Cortex of kidney (tissue), 1 donor: ENCODE measurements at places on chromosomes 1 and 21.

DNA sequence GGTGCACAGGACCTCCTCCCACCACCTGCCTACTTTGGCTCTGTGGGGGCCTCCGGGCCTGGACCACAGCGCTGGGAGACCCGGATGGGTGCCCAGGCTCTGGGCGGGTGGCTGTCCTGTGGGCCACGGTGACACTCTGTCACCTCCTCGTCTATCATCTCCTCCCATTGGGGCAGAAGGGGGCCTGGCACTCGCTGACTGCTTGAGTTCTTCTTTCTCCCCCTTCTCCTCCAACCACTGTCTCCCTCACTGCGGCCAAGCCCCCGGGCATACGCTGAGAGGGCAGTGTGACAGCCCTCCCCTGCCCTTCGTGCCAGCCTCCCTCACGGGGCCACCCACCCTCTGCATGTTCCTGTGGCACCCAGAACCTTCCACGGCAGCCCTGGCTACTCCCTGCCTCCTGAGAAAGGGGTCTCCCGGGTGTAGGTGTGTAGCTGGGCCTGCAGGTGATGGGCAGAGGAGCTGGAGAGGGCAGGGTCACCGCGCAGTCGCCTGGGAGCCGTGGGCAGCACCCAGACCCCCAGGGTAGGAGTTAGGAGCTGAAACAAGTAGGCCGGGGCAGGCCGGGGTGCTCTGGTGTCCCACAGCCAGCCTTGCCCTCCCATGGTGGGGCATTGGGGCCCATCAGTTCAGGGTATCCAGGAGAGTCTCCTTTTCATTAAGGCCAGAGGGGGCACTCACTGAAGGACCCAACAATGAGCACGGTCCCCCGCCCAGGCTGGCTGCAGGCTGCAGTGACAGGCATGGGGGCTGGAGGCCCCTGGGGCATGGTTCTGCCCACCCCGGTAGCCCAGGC, 9.2 kb upstream of the ARF1 start:
- no peak for DNase-seq

DNA sequence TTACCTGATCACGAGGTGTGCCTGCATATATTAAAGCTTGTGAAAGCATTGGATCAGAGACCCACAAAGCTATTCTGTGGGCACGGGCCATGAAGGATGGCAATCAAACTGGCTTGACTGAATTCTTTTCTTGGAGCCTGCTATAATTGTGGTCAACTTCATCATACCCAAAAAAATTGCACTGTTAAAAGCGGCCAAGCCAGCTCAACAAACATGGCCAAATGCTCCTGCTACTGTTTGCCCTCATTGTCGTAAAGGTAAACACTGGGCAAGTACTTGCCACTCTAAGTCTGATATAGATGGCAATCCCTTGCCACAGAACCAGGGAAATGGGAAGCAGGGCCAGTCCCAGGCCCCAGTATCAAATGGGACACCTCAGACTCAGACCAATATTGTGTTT, 6.6 kb upstream of the GSTM5 start:
- no peak for DNase-seq

DNA sequence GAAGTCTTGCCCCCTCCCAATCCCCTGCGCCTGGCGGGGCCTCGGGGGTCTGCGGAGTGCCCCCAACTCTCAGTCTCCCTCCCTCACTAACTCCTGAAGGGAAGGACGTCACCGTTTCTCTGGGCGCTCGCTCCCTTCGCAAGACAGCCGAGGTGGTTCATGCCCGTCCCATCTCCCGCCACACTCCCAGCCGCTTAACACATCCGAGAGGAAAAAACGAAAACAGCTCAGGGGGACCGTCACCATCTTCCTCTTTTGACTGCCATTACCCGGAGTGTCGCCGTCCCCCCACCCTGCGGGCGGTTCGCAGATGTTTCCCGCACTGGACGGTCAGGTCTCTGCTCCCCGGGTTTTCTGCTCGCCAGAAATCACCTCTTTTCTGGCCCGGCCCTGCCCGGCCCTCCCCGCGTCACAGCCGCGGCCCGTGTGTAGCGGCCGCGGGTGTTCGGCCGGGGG, 532 bp downstream of the ERO1B start:
- no peak for DNase-seq

- DNase-seq = no peak
These were observed 56.1 kb downstream of the NTPCR start for GRCh38 chr1:233006541-233006973.

GRCh38 chr1:232635778-232636356, 5.9 kb upstream of the SIPA1L2 start:
- no peak for DNase-seq

DNA sequence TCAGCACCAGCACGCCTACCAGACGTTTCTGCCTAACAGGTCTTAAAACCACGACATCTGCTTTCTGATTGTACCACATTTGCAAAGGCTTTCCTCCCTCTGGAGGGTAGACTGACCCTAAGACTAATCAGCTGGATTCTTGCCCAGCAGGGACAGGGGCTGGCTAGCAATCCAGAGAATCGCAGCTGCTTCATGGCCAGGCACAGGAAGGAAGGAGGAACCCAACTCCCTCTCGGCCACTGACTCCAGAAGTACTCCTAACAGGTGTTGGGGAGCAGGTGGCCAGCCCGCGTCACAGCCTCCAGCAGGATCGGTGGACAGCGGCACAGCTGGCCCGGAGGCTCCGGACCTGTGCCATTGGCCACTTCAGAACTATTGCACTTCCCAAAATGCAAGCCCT, 180.8 kb downstream of the NPHP4 start:
- DNase-seq = no peak

- DNase-seq = no peak
These were observed 1.1 kb downstream of the NENF start for GRCh38 chr1:212433577-212434462.

DNA sequence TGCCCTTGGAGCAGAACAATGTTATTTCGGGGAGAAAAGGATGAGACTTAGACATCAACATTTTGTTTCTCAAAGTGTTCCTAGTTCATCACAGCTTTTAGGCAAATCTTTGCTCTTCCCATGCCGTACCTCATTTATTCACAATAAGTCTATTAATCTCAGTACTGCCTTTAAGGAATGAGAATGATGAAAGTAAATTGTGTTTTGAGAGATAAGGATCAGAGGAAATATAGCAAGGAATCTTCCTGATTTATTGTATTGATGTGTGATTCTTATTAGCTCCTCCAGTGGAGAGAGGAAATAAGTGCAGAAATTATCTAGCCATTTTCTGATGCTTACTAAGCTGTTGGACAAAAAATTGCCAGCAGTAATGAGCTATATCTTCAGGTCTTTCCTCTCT, 2.0 kb downstream of the POLR3C start:
- no peak for DNase-seq

DNA sequence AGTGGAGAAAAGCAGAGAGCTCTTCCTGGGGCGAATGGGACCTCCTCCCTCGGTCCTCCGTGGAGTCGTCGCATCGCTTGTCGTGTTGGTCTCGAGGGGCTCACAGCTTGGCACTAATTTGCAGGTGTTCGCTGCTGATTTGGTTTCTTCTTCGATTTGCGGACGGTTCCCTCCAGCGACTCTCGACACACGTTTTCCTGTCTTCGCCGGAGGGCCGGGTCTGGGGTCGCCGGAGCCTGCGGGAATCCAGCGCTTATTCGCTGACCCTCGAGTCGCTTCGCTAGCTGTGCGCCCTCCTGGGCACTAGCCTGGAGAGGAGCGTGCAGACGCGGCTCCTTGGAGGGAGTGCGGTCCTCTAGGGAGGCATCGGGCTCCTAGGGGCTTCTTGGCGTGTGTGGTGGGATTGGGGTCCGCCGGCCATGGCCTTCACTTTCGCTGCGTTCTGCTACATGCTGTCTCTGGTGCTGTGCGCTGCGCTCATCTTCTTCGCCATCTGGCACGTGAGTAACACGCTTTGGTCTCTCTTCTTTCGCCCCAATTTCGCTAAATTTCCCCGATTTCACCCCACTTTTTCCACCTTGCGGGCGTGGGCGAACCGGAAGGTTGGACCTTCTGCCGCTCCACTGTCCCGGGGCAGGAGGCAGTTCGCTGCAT, 766 bp downstream of the CNIH3 start:
- no peak for DNase-seq

DNA sequence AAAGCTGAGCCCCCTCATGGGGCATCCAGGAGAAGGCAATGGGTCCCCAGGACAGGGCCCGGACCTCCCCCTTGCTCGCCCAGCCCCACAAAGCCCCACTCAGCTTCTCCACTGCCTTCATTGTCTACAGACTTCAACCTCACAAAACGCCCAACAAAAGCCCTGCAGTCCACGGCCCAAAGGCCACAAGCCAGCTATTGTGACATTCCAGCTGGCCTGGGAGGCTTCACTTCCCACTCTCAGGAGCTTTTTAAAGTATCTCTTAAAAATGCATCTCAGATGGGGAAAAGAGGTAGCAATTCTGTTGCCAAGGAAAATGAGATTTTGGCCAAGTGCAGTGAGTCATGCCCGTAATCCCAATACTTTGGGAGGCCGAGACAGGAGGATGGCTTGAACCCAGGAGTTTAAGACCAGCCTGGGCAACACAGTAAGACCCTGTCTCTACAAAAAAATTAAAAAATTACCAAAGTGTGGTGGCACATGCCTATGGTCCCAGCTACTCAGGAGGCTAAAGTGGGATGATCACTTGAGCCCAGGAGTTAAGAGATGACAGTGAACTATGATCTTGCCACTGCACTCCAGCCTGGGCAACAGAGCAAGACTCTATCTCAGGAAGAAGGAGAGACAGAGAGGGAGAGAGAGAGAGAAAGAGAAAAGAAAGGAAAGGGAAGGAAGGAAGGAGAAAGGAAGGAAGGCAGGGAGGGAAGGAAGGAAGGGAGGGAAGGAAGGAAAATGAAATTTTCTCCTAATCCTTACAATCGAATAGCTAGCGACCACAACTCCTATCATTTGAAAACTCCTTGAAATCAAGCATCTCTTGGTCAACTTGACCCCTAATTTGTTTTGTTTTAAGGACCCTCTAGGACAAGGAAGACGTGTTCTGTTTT, 31.4 kb upstream of the TARDBP start:
- DNase-seq = no peak

- DNase-seq = no peak
These were observed 31.9 kb downstream of the PRDM15 start for GRCh38 chr21:41847066-41847804.

DNA sequence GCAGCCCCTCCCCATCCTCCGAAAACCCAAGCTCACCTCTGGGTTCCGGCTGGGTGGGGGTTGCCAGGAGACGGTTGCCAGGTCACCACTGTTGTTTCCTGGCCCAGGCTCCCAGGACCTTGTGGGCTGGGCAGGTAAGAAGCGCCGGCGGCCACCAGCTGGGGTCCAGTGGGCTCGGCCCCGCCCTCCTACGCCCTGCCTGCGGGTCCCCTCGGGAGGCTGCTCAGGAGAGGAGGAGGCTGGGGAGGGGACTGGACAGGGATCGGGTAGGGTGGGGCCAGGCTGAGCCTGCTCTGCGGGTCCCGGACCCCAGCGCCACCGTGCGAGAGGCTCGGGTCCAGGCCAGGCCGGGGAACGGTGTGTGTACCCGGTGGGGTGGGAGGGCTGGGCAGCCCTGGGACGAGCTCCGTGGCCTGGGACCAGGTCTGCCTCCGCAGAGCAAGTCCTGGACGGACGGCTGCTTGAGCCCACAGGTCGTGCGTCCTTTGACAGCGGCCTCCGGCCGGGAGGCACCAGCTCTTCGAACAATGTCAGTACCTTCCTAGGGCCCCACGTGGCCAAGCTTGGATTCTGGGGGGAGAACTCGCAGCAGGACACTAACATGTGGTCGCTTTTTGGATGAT, at the start of gene TTLL10:
Gene TTLL10, plus strand, starts transcription at position 88 of the 623 bp plus-strand sequence. CDS start 5,336 bp downstream, outside the sequence.
- no peak for DNase-seq

GRCh38 chr1:203320591-203321272, 15.4 kb downstream of the BTG2 start:
- DNase-seq = no peak

DNA sequence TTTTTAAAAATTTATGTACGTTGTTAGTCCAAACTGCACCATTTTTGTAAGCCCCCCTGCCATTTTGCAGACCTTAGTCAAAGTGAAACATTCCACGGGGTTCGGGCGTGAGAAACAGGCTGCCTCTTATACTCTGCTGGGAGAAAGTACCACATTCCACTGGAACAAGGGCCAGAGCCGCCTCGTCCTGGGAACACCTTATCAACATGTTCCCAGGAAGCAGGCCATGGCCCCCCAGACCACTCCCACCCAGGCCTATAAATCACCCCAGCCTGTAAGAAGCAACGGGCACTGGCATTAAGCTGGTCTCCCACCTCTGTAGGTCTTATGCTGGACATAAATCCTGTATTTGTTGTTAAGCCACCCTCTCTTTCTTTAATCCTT, 854 bp upstream of the ZRANB2 start:
- no peak for DNase-seq

- no peak for DNase-seq
These were observed 13.2 kb upstream of the NPHP4 start for GRCh38 chr1:6005276-6005917.

GRCh38 chr1:67636146-67636545, 48.9 kb upstream of the GADD45A start:
- DNase-seq = no peak

- DNase-seq = no peak
These were observed 164.4 kb upstream of the GORAB start for GRCh38 chr1:170367615-170368014.

GRCh38 chr1:94154989-94155388, 34.0 kb upstream of the ABCA4 start:
- no peak for DNase-seq

DNA sequence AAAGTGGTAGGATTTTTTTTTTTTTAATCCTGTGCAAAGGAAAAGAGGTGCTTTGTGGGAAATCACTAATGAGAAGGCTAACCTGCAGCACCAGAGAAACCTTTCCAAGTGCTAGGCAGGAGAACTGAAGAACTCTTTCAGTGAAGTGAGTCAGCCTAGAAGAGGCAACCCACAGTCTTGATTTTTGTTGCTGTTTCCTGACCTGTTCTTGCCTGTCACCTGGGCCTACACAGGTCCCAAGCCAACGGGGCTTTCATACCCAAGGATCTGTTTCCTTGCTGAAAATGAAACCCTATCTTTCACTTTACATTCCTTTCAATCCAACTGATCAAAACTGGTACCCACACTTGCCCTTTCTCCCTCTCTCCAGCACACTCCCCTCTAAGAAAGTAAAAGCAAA, 7.1 kb upstream of the IKBKE start:
- no peak for DNase-seq

DNA sequence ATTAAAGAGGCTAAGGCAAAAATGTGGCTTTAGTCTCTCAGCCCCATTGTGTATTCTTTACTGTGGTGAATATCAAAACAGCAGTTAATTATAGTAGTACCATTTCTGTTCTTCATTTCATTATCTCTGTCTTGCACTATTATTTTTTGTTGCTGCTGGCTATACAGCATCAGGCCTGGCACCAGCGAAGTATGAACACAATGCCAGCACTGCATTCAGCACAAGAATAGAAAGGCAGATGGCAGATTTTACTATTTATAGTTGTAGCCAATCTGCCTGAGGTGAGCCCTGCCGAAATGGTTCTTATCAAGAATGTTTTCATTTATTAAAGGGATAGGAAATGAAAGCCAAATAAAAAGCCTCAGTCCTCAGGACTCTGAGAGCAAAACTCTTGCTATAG, 72.1 kb downstream of the GPR52 start:
- no peak for DNase-seq

DNA sequence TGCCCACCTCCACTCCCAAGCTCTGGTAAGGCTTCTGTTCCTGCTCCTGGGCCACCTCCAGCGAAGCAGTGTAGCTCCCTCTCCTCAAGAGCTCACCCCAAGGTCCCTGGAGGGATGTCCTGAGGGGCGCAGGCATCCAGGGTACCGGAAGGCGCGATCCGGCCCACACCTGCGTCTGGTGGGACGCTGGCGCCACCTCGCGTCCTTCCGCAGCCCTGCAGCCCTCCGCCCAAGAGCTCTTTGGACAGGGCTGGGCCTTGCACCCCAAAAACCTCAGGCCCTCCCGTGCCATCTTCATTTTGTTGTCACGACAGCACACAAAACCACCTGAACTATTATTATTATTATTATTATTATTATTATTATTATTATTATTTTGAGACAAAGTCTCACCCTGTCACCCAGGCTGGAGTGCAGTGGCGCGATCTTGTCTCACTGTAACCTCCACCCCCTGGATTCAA, 49.2 kb upstream of the PAX7 start:
- DNase-seq = no peak
